Left hindlimb (tissue), 1 donor: ENCODE measurements at places on chromosomes 12 and 14.

DNA sequence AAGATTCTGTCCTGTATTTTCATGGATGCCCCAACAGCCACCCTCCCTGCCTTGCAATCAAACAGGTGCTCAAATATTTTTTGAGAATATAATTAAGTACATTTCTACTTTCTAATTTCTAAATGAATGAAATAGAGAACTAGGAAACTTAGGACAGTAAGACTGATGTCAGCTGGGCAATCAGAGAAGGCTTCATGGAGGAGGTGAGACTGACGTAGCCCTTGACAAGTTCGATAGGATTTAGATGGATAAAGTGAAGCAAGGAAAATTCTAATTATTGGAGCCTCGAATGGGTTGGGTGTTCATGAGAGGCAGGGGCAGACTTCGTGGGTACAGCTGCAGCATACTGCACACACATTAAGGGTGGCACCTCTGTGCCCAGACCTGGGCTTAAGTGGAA is 36.0 kb downstream of the NINJ2 start:
- no peak for DNase-seq

DNA sequence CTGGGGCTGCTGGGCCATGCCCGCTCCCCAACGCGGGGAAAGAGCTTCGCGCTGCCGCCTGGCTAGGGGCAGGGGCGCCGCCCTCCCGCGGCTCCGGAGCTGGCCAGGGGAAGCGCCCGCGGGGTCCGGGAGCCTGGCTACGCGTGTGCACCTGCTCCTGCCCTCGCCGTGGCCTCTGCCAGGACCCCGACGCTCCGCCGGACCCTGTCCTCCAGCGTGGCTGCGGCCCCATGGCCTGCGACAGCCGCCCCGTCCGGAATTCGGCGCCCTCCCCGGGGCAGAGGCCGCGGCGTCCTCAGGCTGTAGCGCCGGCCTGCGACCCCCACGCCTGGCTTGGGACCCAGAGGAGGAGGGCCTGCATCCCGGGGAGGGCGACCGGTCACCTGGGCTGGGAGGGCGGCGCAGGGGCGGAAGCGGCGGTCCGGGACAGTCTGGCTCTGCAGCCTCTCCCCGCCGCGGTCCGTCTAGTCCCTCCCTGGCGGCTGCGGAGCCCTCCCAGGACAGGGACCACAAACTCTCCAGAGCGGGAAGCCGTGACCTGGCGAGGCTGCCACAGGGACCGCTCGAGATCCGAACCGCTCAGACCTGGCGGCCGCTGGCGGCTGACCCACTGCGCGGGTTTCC is 85.6 kb downstream of the ALG10 start:
- no peak for DNase-seq

- DNase-seq = no peak
Measured at GRCh38 chr12:110574044-110574443, 9.1 kb downstream of the PPTC7 start.

DNA sequence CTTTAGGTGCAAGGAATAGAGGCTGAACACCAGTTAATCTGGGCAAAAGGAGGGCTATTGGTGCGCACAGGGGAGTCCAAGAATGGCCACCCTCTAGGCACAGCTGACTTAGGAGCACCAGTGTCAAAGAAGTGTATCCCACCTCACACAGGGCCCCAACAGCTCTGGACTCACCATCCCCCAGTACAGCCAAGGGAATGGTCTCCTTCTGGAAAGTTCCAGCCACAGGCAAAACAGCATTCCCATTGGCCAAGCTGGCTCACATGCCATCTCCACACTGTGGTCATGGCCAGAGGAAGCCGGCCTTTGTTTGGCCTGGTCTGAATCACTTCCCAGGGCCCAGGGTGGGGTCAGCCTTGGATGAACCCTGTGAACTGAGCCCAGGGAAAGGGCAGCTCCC is 120.1 kb downstream of the DICER1 start:
- DNase-seq = no peak

GRCh38 chr12:25553098-25553497 is at the start of gene LMNTD1:
LMNTD1 (minus strand) TSS chr12:25553283; CDS start chr12:25552959, 324 bp downstream.
- peak; percentile 35 for DNase-seq

DNA sequence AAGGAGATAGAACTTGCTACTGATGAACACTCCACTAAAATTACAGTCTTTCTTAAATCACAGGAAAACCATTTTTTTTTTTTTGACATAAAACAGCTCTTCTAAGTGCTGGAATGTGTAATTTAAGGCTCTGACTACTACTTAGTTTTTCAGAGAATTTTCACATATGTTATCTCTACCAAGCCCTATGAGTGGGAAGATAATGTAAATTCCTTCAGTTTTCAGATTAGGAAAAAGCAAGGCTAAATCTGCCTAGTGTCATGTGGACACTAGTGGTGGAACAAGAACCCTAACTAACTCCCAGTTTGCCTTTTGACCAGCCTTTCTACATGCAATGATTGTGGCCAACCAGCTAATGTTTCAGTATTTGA is 37.3 kb upstream of the CSRP2 start:
- DNase-seq = no peak
